ENCODE measurements at places on chromosomes 7 and 10. TPM values are rescaled to one million over a fixed set of nuclear protein-coding genes. Genes with fewer than 3 reads are reported as not detected.

DNA sequence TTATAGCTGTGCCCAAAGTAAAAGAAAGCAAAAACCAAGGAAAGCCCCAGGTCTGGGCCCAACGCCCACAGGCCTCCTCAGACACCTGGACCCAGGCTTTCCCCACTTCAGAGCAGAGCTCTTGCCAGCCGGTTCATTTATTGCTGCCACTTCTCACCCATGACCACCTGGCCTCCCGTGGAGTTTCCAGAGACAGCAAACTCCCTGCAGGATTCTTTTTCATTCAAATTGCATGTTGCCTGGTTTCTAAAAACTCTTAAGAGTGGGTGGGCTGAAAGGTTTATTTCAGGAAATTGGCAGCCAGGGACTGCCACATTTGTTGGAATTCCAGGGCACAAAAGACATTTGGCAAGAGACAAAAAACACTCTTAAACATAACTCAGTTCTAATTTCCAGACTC lies 4.7 kb downstream of the VOPP1 start:
- DNase-seq: no peak

DNA sequence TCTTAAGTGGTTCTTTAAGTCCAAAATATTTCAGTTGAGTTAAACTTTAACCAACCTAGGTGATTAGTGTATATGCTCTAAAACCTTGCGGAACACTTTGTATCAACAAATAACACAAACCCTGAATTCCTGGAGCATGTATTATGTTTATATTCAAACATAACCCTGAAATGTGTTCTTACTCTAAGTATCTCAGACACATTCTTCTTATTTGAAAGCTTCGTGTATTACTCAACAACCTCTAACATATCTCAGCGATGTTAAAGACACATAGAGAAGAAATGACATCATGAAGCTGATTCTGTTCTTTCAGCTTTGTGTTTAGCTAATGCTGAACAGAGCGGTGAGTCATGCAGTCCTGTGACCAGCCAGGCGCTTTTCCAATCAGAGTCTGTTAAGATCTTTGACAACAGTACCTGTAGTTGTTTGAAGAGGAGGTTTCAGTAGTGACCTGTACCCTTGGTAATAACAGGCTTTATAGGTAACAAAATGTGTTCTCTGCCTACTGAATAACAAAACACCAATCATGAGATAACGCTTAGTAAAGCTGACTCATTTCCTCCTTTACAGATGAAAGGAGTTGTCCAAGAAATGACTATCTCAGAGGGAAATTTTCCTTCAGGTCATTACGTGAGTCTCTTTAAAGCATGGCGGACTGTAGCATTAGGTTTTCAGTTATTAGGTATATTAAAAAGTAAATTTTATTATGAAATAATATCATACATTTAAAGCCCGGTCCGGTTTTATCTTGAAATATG lies 67.3 kb upstream of the KLF6 start:
- peak; percentile 61 for DNase-seq

The OR9A2 gene
- polyA plus RNA-seq: not detected

The IDI2 gene
- not detected for polyA plus RNA-seq

DNA sequence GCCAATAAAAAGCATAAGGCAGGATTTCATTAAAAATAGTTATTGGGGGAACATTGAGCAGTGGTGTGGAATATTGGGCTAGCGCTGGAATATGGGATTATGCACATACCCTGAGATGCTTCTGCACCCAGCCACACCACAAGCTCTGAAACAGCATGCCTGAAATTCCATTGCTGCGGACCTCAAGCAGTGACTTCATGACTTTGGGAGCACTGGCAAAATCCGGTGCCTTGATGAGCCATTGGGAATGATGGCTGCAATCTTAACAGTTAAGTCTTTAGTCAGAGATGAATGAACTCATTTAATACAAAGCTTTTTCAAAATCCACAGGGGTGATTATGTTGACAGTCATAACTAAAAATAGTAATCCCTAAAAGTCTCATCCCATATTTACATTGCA lies 274.7 kb upstream of the MTPN start:
- DNase-seq: no peak

The OLAH gene
- polyA plus RNA-seq: not detected

The ZCCHC24 gene
- polyA plus RNA-seq: 47.0 TPM

- no peak for DNase-seq
Measured at GRCh38 chr10:652233-652632, 37.2 kb downstream of the DIP2C start.

DNA sequence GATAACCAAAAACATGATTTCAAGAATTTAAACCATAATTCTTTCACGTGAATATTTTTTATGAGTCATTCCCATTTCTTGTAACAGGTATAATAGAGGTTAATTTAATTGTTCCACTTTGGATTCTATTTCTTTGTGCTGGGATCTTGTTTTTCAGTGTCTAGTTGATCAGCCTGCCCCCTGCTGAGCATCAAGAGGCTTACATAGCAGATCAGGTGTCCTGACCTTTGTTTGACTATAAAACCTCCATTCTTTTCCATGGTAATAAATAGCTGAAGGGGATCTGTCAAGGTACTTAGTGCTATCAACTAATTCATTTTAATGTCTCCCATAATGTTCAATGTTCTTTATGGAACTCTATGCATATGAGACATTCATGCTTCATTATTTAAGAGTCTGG lies 4.9 kb downstream of the COL17A1 start:
- no peak for DNase-seq

DNA sequence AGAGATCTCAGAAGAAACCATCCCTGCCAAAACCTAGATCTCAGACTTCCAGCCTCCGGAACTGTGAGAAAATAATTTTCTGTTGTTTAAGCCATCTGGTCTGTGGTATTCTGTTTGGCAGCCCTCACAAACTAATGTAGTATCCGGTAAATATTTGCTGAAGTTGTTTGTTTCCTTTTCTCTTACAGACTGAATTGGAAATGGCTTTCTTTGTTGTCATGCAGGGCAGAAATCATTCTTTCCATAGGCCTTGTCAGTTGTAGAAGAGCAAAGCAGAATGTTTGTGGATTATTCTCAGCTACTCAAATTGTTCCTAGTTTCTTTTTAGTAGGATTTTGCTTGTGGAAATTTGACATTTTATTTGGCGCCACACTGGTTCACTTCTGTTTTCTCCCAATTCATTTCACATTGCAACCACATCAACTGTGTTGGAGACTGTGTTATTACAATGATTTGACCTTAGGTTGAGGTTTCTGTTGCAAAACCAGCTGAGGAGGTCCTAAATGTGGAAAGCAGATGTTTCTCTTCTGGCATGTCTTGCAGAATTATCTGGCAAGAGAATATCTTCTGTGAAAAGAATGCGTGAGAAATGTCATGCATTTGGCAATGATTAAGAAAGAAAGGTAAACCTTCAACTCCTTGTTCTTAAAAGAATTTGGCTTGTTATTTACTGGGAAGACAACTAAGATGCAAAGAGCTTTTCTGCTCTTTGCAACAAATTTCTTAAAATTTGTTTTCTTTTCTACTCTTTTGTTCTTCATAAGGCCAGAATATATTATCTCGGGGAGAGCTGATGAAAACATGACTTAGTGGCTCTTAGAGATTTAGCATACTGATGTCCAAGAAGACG lies 25.8 kb downstream of the ACTA2 start:
- DNase-seq: peak; percentile 83

The TMEM72 gene
- polyA plus RNA-seq: not detected

- no peak for DNase-seq
Measured at GRCh38 chr10:77187376-77187999, 450.1 kb downstream of the KCNMA1 start.

Measured in muscle of arm (tissue), 14 donors.